Stimulated activated CD4-positive, alpha-beta T cell treated with anti-CD3 and anti-CD28 coated beads, Interleukin-15, amount 100 ng/mL, for 48 hours (primary cell): ENCODE measurements at places on chromosomes 6 and 20.

GRCh38 chr6:165988302-165988756, 179.3 kb downstream of the TBXT start:
- no peak for DNase-seq

DNA sequence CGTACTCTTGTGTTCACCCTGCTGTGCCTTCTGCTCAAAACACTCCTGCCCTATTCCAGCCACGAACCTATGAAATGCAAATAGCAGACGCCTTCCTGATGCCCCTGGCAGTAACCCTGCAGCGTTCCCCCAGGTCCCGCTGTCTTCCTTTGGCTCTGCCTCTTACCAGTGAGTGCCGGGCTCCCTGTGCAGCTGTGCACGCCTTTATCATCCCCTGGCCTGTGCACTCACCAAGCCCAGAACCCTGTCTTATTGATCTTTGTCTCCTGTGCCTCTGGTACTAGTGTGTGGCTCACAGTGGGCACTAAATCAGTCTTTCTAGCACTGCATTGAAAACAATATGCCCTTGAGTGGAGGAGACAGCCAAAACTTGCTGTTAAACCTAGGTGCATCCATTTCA, 19.7 kb downstream of the ZDHHC14 start:
- no peak for DNase-seq

DNA sequence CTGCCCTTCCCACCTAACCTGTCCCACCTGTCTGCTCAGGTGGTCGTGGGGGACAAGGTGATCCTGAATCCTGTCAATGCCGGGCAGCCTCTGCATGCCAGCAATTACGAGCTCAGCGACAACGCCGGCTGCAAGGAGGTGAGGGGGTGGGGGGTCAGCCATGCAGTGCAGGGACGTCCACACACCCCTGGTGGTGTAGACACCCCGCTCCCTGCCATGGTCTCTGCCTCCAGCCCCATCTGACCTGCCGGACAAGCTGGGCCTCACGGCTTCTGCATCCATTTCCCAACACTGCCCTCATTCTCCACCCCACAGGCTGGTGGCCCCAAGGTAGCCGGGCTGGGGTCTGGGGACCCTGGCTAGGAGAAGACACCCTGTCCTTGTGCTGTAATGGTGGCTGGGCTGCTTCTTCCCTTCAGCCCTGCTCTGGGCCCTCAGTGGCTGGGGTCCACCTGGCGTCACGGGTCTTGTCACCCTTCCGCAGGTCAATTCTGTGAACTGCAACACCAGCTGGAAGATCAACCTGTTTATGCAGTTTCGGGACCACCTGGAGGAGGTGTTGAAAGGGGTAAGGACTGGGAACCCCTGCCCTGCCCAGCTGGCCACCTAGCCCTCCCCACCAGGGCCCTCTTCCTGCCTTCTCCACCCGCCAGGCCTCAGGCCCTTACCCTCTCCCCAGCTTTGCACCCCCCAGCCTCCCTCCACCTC, 38.0 kb downstream of the ITPR3 start:
- DNase-seq = no peak

DNA sequence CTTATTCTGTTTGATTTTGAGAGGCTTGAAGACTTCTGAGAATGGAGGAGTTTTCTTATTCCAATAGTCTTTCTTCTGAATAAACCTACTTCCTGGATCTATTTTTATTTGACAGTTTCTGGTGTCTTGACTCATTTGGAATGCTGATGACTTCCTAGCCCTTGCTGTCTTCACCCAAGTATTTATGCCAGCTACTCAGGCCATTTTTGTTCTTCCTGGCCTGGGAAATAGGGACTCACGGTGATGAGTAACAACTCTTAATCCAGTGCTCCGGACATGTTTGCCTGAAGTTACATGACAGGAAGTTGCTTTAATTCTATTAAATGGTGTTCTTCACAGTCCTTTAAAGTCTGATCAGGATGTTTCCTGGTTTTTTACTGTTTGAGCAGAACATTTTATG, 272.1 kb upstream of the EYS start:
- DNase-seq = no peak

- DNase-seq = no peak
Observed at GRCh38 chr20:50379049-50379990, 130.9 kb upstream of the PTPN1 start.
